ENCODE measurements at places on chromosomes 11 and 22.
A peak's percentile ranks its signal among the peaks of the same experiment; 100 is the strongest.

- no peak for DNase-seq
These were observed 59.3 kb downstream of the TSPAN18 start for GRCh38 chr11:44785856-44786607.

DNA sequence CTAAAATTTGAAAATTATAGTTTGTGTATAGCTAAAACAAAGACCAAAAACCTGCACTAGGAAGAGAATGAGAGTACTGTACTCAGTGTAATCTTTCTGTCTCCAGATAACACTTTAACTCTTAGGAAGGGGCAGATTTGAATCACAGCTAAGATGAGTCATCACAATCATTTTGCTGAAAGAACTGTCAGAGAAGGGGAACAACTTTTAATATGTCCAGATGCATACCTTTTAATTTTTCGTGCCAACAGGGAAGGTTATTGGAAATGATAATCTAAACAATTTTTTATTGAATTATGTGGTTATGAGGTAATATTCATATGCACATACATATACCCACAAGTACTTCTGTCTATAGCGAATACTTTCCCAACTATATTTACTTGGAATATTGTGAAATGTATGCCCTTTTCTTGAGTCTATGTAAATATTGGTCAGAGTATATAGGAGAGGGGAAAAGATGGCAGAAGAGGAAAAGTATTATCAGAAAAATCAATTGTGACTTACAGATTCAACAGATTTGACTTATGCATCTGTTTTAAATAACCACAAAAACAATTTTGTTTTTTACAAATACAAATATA is 51.1 kb upstream of the MUC15 start:
- DNase-seq: no peak

GRCh38 chr11:134638796-134639430 is 226.9 kb upstream of the B3GAT1 start:
- no peak for DNase-seq

DNA sequence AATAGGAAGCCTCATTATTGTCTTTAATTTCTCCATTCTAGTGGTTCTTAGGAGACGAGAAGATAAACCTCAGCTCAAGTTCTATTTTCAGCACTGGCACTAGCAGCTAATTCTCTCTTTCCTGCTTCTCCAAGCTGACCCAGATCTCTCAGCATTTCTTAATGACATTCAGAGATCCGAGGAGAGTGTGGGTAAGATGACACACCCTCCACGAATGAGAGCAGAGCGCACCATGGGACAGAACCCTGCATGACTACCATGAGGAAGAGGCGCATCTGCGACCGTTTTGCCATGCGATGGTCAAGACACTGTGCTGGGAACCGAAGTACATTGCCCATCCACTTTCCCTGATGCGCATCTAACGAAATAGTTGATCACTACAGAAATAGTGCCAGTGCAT is 241.8 kb downstream of the LARGE1 start:
- no peak for DNase-seq

DNA sequence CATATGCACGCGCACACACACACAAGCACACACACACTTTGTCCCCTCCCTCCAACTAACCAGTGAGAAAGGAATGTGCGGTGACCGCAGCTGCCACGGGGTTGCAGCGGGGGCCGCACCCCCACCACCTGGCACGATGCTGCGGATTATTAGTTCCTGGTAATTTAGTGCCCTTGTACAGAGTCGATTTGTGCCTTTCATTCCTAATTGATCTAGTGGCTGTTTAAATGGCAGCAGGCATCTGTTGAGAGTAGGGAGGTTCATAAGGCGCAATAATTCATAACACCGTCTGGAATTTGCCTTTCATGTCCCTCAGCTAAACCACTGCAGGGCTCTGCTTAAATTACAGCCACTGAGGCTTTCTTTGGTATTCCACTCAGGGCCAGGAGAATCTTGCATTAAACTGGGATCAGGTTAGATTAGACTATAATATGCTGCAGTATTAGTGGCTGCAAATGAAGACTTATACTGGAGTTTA is 113.7 kb downstream of the FEZ1 start:
- DNase-seq: peak; percentile 51

DNA sequence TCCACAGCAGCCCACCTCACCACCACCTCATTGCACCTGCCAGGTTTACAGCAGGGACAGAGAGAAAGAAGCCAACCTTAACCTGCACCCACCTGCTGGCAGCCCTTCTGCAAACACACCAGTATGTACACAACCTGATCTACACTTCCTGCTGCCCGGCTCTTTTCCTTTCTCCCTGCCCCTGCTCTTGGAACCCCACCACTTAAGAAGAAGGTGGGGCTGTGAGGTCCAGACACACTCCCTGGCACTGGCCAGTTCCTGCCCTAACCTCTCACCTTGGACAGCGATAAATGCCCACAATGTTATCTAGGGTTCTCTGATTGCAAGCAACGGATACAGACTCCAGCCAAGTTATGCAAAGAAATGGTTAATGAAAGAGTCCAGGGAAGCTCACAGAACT is 10.8 kb upstream of the SLC35C1 start:
- no peak for DNase-seq

DNA sequence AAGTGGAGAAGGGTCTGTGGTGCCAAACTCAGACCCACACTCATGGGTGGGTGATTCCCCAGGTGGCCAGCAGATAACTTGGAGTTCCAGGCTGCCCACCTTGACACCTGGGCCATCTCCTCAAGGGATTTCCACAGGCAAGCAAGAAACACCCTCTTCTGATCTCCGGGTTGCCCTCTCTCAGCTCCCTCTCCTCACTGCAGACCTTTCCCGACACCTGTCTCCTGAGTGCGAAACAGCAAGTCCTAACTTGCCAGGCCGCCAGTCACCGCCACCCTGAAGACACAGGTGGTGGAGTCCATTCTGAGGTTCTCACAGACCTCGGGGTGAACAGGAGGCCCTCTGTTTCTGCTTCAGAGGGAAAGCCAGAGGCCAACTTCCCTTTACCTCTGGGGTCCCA is 16.6 kb downstream of the GALNT18 start:
- no peak for DNase-seq

GRCh38 chr22:30382340-30382739 is 4.9 kb downstream of the RNF215 start:
- no peak for DNase-seq
